PC-9 (cell line): ENCODE measurements at places on chromosomes 2 and 18.

DNA sequence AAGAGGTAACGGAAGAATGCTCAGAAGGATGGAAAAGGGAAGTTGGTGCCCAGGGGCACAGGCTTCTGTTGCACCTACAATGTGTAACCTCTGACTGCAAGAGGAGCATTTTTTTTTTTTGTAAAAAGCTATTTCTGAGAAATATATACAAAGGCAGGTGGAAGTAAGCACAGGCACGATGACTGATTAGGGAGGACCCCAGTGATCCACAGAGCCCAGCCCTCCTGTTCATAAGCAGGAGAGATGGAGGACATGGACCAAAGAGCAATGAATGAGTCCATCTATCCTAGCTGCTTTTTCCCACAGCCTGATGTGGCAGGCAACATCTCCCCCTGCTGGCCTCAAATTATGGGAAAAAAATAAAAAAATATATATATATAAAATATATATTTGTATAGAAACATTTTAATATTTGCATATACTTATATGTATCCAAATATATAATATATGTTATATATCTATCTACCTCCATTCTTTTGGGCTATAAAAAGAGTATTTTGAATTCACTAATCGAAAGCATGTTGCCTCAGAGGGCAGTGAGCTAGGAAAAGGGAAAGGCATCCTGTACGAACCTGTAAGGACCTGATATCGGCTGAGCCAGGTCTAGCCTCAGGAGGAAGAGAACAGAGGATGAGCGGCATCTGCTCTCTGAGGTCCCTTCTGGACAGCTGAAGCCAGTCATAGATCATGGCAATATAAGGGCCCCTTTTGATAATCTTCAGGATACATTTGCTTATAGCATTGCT is 166.0 kb upstream of the STK17B start:
- DNase-seq = no peak
- H3K27ac ChIP-seq = no peak overlapping the region
- H3K36me3 ChIP-seq = no peaks in the 10 kb centered on the region
- peaks cover 21% of the 10 kb centered on the region for H3K4me1 ChIP-seq
- no peak overlapping the region for H3K4me3 ChIP-seq

DNA sequence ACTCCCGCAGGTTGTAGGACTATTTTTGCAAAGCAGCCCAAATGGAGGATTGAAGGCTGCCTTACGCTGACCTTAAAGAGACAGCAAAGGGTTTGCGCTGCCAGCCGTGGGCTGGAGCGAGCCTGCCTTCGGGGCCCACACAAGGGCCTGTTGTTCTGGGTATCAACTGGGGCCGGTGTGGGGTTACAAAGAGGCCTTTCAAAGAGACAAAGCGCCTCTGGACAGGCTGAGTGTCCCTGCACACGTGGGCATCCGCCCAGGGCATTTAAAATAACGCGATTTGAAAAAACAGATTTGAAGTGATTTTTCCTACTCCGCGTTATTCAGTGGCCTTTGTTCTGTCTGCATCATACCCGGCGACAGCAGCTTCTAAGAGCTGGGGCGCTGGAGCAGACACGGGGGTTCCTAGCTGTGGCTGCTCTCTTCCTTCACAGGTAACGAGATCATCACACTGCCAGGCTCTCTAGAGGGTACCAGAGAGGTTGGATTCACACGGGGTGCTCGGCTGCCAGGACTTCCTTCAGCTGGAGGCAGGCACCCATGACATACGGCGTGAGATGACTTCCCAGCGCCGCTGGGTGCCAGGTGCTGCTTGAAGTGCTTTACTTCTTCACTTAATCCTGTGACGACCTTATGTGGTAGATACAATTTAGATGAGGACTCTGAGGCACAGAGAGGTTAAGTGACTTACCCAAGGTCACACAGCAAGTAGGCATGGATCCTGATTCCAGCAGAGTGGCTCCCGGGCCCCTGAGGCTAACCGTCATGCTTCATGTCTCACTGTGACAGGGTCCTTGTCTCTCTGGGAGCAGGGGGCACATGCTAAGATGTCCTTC is 32.2 kb downstream of the MAL start:
- no peaks in the 10 kb centered on the region for H3K27me3 ChIP-seq
- no peak for DNase-seq
- H3K4me3 ChIP-seq = no peak overlapping the region

GRCh38 chr2:97645695-97646629 is at the start of gene COX5B:
Gene COX5B (plus strand): TSS chr2:97646062. CDS start chr2:97646087, 25 bp downstream.
- DNase-seq = peak; percentile 99
- H3K36me3 ChIP-seq = peaks cover 23% of the 10 kb centered on the region
- peaks cover 10% of the 10 kb centered on the region for H3K4me1 ChIP-seq
- H3K27me3 ChIP-seq = no peaks in the 10 kb centered on the region
- H3K4me3 ChIP-seq = peak within 1 kb of the TSS; percentile 72

DNA sequence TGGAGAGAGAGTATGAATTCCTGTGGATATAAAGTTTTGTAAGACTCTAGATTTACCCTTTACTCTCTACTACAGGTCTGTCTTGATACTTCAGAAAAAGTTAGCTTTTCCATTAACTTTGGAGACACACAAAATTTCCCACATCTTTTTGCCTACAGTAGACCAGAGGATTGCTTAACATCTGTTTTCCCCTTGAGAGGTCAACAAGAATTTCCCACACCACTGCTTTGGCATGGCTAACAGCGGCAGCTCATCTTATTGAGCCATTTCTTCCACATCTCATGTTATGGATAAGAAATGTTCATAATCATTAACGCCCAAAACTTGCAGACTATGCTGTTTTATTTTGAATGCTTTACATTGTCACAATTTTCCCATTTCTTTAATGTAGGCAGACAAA is 273.6 kb upstream of the RGPD4 start:
- H3K27me3 ChIP-seq = no peaks in the 10 kb centered on the region
- H3K27ac ChIP-seq = no peak overlapping the region
- H3K4me1 ChIP-seq = no peaks in the 10 kb centered on the region
- DNase-seq = no peak
- no peak overlapping the region for H3K4me3 ChIP-seq

DNA sequence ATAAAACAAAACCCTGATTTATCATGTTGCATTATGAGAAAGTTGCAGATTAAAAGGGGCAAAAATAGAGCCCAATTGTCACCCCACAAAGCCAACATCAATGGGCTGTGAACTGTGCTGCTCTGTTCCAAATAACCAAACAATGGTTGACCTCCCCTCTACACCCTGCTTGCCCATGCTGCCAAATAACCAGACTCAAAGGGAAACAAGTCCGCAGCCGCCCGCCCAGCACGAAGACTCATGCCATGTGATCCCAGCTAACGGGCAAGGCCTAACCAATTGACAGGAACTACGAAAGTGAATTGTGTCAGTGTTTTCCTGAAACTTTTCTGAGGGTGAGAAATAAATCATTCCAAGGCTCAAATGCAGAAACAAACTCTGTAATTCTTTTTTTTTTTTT is 97.9 kb upstream of the RIOK3 start:
- peaks cover 9% of the 10 kb centered on the region for H3K4me1 ChIP-seq
- no peaks in the 10 kb centered on the region for H3K27me3 ChIP-seq
- no peaks in the 10 kb centered on the region for H3K36me3 ChIP-seq
- no peak for DNase-seq

DNA sequence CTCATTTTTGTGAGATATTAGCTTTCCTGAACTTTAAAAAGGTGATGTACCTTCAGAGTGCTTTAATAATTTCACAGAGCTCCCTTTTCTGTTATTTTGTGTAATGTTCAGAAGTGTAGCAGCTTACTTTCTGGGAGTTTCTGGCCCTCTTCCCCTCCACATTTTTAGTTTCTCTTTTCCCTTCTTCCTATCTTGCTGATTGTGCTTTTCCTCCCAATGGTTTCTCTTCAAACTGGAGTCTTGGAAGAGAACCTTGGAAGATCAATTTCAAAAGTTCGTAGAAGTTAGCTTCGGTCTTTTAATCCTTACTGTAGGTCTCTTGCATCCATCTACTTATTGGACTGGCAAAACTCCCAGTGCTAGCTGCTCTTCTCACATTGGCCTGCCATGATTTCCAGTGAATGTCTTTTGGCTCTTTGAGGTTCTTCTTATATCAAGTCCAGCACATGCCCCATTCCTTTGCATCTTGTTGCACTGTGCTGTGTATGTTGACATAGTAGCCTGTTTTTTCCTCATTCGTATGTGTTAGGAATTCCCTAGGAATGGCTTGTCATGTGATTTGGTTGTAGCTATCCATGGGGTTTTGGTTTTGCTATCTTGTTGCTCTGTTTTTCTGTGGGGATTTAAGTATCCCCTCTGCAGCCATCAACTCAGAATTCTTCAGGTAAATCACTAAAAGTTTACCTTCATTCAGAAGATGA is 7.8 kb downstream of the CCNT2 start:
- H3K4me1 ChIP-seq = peaks cover 3% of the 10 kb centered on the region; the same call in 1 of the 2 replicates
- H3K4me3 ChIP-seq = no peak overlapping the region

- no peaks in the 10 kb centered on the region for H3K4me1 ChIP-seq
- peak; percentile 52 for DNase-seq
- no peak overlapping the region for H3K27ac ChIP-seq
- H3K36me3 ChIP-seq = no peaks in the 10 kb centered on the region
These were observed 327.7 kb downstream of the RAD51AP2 start for GRCh38 chr2:17190527-17190926.

DNA sequence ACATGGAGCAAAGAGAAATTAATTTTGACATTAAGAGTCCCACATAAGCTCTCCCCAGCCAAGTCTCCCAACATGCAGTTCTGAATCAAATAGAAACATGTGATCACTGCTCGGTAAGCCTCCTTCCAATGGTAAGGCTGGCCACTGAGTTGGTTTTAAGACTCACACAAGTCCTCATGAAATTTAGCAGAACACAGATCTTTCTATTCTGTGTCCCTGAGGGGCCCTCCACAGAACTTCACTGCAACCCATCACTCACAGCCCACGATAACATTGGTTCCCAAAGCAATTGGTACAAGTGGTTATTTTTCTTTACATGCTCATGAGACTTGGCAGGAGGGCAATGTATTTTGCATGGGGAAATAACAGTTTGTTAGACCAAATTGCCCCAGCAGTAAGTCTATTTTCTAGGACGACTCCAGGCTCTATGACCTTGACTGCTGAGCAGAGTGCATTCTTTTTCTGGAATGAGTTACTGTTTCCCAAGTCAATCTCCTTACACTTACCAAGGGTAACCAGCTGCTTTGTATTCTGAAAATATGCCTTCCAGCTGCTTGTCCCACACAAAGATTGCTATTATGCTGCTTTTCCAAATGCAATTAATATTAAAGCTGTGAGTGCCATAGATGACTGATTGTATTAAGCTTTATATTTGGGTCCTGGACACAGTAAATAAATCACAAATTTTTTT is 142.3 kb upstream of the TANK start:
- no peak overlapping the region for H3K27ac ChIP-seq
- H3K27me3 ChIP-seq = no peaks in the 10 kb centered on the region
- no peak overlapping the region for H3K4me3 ChIP-seq
- H3K36me3 ChIP-seq = no peaks in the 10 kb centered on the region
- DNase-seq = no peak
- no peaks in the 10 kb centered on the region for H3K4me1 ChIP-seq

- no peaks in the 10 kb centered on the region for H3K36me3 ChIP-seq
- no peak overlapping the region for H3K27ac ChIP-seq
- H3K4me3 ChIP-seq = no peak overlapping the region
- no peaks in the 10 kb centered on the region for H3K27me3 ChIP-seq
- H3K4me1 ChIP-seq = no peaks in the 10 kb centered on the region
These were observed 636.0 kb upstream of the LRATD1 start for GRCh38 chr2:13996527-13996926.

GRCh38 chr2:44131177-44131576 is 37.5 kb upstream of the PPM1B start:
- peaks cover 37% of the 10 kb centered on the region for H3K4me1 ChIP-seq
- peak overlapping the region; percentile 25 for H3K27ac ChIP-seq
- no peaks in the 10 kb centered on the region for H3K27me3 ChIP-seq
- DNase-seq = no peak

- DNase-seq = no peak
- no peaks in the 10 kb centered on the region for H3K36me3 ChIP-seq
- no peaks in the 10 kb centered on the region for H3K4me1 ChIP-seq
- peak overlapping the region; percentile 45; the same call in 1 of the 2 replicates for H3K4me3 ChIP-seq
- H3K27me3 ChIP-seq = peaks cover 82% of the 10 kb centered on the region
These were observed 3.3 kb downstream of the PAX3 start for GRCh38 chr2:222295368-222296062.

GRCh38 chr2:219291394-219291793 is 12.2 kb downstream of the DNAJB2 start:
- peaks cover 12% of the 10 kb centered on the region for H3K4me1 ChIP-seq
- H3K27me3 ChIP-seq = no peaks in the 10 kb centered on the region
- no peaks in the 10 kb centered on the region for H3K36me3 ChIP-seq
- H3K4me3 ChIP-seq = no peak overlapping the region
- no peak overlapping the region for H3K27ac ChIP-seq

DNA sequence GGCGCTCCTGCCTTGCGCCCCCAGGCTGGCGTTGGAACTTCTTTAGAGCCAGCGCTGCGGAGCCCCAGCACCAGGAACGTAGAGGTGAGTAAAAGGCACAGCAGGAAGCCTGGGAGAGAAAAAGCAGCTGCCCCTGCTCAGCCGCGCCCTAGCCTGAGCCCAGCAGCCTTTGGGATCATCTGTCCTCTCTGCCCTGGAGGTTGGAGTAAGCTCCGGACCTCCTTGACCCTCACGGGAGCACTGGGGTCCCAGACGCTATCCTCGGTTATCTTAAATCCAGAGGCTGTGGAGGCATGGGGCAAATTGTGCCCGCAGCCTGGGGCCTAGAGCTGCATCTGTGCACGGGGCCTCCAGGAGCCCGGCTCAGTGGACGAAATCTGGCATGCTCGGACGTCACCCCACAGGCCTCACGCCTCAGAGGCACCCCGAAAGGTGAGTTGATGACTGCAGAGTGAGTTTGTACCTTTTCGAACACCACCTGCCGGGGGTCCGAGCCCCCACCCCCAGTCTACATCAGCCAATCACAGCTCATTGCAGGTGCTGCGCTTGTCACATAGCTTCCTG is 1.6 kb upstream of the SLC66A2 start:
- no peak overlapping the region for H3K4me3 ChIP-seq
- DNase-seq = no peak
- H3K27me3 ChIP-seq = no peaks in the 10 kb centered on the region
- H3K4me1 ChIP-seq = 0 out of 2 replicates have a peak, but pooled peaks cover 5% of the 10 kb centered on the region
- no peak overlapping the region for H3K27ac ChIP-seq
- no peaks in the 10 kb centered on the region for H3K36me3 ChIP-seq

GRCh38 chr2:233100192-233100998 is 40.3 kb downstream of the INPP5D start:
- H3K27me3 ChIP-seq = no peaks in the 10 kb centered on the region
- H3K27ac ChIP-seq = no peak overlapping the region
- H3K4me1 ChIP-seq = no peaks in the 10 kb centered on the region

- H3K36me3 ChIP-seq = no peaks in the 10 kb centered on the region
- H3K27me3 ChIP-seq = no peaks in the 10 kb centered on the region
- no peak overlapping the region for H3K27ac ChIP-seq
- DNase-seq = no peak
- H3K4me3 ChIP-seq = no peak overlapping the region
These were observed 309.1 kb upstream of the COL3A1 start for GRCh38 chr2:188664951-188665595.
